ENCODE measurements at places on chromosomes 12 and 14. TPM values are rescaled to one million over a fixed set of nuclear protein-coding genes. Genes with fewer than 3 reads are reported as not detected.

GRCh38 chr14:52075371-52075770, 6.5 kb upstream of the NID2 start:
- no peak for DNase-seq

GRCh38 chr12:131910302-131911027, 16.0 kb downstream of the ULK1 start:
- DNase-seq = no peak

DNA sequence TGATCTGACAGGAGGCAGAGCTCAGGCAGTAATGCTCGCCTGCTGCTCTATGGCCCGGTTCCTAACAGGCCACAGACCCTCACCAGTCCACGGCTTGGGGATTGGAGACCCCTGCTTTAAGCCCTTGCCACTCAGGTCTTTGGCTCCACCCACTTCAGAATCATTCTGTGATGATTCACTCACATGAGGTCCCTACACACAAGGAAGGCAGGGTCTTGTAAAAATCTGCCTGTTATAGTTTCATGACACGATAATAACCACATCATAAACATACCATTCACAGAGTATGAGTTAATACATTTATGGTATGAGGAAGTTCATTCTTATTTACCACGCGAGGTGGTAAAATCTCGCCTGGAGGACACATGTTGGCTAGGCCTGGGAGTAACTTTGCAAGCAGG, 29.0 kb upstream of the MAX start:
- DNase-seq = no peak

DNA sequence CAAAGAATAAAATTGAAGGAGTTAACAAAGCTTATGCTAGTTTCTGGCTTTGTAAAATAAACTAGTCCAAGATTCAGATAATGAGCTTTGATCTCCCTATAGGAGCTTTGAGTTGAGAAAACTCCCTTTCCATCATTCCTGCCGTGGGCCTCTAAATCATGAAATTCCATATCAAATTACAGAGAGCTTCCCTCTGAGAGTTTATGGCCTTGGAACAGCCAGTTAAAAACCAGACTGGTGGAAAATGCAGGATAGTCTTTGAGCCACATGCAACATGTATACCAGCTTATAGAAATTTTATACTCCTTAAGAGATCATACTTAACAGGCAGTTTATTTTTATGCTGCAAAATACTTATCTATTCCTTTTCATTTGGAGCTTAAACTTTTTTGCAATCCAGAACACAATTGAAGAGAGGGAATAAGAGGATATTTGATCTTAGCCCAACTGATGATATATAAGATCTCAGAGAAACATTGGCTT, 175.8 kb upstream of the ATP2B1 start:
- DNase-seq = no peak

GRCh38 chr14:64515053-64515452, 10.5 kb downstream of the ZBTB1 start:
- no peak for DNase-seq

GRCh38 chr12:99600388-99600787, 47.2 kb upstream of the GARIN6 start:
- peak; percentile 40 for DNase-seq

- DNase-seq = peak; percentile 10
Measured at GRCh38 chr12:128820723-128821432, 2.9 kb downstream of the SLC15A4 start.

DNA sequence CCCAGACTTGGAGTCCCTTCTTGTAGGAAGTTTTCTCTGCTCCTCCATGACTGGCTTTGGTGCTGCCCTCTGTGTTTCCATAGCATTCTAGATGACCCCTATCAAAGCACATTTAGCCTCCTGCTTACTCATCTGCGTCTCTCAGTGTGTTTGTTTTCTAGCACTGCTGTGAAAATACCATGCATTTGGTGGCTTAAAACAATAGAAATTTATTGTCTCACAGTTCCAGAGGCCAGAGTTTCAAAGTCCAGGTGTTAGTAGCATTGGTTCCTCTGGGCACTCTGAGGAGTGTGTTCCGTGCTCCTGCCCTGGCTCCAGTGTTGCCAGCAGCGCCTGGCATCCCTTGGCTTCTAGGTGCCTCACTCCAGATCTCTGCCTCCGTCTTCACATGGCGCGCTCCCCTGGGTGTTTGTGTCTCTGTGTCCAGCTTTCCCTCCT, 86.1 kb downstream of the CACNA1C start:
- DNase-seq = no peak

DNA sequence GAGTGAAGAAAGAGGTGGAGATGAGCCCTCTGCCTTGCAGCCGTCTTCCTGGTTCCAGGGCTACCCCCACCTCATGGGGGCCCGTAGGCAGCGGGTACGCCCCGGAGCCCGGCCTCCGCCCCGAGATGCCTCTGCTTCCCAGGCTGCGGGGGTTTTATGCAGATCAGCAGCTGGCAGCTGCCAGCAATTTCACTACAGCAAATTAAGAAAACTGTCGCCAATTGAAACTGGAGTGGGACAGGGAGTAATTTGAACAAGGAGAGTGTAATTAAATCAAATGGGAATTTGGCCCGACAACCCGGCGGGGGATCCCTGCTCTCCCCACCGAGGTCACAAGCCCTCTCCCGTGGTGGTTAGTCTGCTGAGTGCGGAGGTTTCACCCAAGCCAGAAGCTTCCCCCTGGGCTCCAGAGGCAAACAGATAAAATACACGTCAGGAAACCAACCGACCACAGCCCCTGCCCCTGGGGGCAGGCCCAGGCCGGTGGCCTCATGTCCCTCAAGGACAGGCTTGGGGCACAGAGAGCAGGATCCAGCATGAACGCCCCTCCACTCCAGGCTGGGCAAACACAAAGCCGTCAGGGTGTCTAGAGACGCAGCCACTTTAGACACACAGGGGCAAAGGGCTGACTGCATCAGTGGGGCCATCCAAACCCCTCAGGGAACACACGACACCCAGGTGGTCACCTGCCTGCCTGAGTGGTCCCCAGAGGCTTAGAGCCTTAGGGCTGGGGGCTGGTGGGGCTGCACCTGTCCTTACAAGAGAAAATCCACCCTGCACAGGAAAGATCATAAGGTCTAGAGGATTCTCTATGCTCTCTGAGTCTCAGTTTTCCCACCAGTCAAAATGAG, 53.8 kb downstream of the TESC start:
- no peak for DNase-seq

- no peak for DNase-seq
Measured at GRCh38 chr12:18261906-18262305, 588 bp downstream of the PIK3C2G start.

DNA sequence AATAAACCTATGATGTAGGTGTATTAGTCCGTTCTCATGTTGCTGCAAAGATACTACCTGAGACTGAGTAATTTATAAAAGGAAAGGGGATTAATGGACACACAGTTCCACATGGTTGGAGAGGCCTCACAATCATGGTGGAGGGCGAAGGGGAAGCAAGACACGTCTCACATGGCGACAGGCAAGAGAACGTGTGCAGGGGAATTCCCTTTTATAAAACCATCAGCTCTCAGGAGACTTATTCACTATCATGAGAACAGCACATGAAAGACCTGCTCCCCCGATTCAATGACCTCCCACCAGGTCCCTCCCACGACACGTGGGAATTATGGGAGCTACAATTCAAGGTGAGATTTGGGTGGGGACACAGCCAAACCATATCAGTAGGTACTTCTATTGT, 58.7 kb upstream of the DICER1 start:
- DNase-seq = no peak

DNA sequence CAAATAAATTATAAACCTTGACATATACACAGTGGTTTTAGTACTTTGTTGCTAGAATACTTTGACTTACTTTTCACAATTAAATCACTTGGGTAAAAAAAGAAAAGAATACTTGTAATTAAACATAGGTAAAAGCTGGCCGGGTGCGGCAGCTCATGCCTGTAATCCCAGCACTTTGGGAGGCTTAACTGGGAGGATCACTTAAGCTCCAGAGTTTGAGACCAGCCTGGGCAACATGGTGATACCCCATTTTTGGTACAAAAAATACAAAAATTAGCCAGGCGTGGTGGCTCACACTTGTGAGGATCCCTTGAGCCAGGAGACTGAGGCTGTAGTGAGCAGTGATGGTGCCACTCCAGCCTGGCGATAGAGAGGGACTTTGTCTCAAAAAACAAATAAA, 7.8 kb downstream of the STX2 start:
- DNase-seq = no peak

GRCh38 chr14:61003571-61003970, 22.5 kb downstream of the SLC38A6 start:
- no peak for DNase-seq

GRCh38 chr14:47276931-47277330, 398.5 kb downstream of the MDGA2 start:
- DNase-seq = no peak

- DNase-seq = no peak
Measured at GRCh38 chr12:76142305-76142704, 57.8 kb upstream of the NAP1L1 start.

TRIP11 gene
- 12.4 TPM for total RNA-seq

CPM gene
- total RNA-seq = not detected

PDZRN4 gene
- not detected for total RNA-seq

RHEBL1 gene
- total RNA-seq = 3.5 TPM

KIF26A gene
- 19.8 TPM for total RNA-seq

EID3 gene
- 0.51 TPM for total RNA-seq

TAC3 gene
- total RNA-seq = 0.85 TPM

ZBTB1 gene
- 38.0 TPM for total RNA-seq

KRT2 gene
- not detected for total RNA-seq

SPIC gene
- total RNA-seq = not detected

SERPINA5 gene
- not detected for total RNA-seq

DBX2 gene
- total RNA-seq = not detected
